ENCODE measurements at places on chromosomes 2 and 18.

DNA sequence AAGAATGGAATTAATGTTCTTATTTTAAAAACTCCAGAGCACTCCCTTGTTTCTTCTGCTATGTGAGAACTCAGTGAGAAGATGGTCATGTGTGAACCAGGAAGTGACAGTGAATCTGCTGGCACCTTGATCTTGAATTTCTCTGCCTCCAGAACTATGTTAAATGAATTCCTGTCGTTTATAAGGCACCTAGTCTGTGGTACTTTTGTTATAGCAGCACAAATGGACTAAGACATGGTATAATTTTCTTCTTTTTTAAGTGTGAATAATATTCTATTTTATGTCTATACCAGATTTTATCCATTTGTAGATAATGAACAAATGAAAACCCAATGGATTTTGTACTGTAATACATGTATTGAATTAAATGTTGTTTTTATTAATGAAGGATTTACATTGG lies 601.9 kb upstream of the REG3G start:
- no peak for DNase-seq

- no peak for DNase-seq
Observed at GRCh38 chr2:18645315-18645714, 55.9 kb upstream of the NT5C1B start.

- no peak for DNase-seq
Observed at GRCh38 chr18:7002107-7002506, 115.5 kb downstream of the LAMA1 start.

DNA sequence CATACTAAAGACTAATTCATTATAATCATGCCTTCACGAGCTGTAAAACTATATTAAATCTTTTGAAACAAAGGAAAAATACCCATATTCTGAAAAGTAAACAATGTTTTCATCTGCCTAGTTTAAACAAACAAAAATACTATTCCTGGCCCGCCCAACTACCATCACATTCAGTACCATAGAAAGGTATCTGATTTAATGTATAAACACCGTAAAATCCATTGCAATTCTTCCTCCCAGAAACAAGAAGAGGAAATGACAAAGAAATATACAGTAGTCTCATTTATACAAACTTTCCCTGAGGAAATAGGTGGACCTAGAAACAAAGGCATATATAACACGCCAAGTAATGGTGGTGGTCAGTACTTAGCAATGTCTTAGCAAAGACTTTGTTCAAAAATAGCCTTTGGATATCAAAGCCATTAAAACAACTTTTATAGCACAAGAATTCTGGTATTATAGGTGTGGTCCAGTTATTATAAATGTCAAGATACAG lies 71.2 kb downstream of the COBLL1 start:
- DNase-seq = no peak

GRCh38 chr2:237327175-237327950 lies 86.6 kb downstream of the COL6A3 start:
- DNase-seq = no peak

DNA sequence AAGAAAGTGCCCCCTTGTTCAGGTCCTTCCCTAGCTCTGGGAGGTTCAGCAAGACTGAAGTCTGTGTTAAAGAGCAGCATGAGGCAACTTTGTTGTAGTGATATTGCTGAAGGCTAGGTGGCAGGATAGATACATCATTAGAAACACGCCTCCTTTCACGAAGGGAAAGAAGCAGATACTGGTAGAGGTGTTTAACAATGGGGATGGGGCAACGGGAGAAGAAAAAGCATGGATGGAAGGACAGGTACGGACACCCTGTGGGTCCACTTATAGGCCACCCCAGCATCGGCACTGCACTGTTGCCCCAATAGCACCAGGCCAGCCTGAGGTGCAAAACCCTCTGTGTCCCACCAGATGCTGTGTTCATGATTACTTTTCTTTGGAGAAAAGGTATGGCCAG lies 3.5 kb upstream of the IGFBP5 start:
- no peak for DNase-seq

DNA sequence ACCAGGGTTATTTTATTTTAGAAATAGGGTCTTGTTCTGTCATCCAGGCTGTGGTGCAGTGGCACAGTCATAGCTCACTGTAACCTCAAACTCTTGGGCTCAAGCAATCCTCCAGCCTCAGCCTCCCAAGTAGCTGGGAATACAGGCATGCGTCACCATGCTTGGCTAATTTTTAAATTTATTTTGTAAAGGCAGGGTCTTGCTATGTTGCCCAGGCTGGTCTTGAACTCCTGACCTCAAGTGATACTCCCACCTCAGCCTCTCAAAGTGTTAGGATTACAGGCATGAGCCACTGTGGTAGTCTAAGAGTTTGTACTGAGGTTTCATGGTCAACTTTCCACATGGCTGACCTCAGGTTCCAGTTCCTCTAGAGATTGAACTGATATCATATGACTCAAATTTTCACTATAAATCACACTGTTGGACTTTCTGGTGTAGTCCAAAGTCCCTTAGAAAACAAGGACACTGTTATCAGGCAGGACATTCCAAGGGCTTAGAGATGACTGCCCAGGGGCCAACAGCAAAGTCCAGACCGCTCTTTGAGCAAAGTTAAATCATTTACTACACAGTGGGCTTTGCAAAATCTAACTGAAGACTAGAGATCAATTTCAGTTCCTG lies 82.0 kb upstream of the MEX3C start:
- DNase-seq = no peak

- no peak for DNase-seq
Observed at GRCh38 chr2:233402346-233402745, 48.1 kb downstream of the DGKD start.

DNA sequence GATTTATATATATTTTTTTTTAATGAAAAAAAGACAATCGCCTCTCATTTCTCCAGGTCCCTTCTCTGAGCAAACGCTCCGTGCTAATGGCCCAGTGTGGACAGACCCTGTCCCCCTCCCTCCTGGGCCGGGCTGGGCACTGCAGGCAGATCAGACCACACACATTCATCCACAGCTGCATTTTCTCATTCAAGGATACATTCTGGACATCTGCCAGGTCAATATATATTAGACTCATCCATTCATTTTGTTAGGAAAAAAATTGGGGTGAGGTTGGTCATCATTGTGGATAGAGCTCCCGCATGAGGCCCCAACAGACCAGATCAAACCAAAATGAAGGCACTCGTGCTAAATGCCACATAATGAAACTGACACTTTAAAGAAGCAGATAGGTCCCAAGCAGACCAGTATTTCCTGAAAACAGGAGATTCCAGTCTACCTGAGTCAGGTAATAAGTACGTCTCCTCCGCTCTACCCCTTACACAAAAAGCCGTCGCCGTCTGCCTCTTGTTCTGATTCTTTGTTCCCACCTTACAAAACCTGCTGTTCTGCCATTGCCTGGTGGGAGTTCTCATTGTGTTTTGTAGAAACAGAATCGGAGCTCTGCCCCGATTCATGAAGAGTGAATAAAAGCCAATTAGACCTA lies 15.4 kb upstream of the OTOS start:
- no peak for DNase-seq

DNA sequence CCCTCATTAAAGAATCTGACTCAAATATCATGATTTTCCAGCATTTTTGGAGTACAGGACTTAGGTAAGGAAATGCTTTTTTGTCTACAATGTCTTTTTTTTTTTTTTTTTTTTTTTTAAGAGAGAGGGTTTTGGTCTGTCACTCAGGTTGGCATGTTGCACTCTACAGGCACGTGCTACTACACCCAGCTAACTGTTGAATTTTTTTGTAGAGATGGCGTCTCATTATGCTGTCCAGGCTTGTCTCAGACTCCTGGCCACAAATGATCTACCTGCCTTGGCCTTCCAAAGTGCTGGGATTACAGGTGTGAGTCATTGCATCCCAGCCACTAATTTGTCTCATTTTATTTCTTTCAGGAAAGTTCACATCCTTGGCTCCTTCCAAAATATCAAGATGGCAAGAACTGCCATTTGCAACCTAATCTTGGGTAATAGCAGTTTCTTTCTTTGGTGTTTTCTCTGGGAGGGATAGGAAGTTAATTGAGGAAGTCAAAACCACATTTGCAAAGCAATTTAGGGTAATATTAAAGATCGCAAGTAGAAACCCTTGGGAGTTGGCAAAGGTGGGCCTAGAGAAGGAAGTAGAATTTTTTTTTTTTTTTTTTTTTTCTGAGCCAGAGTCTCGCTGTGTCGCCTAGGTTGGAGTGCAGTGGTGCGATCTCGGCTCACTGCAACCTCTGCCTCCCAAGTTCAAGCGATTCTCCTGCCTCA lies 15.5 kb downstream of the PNO1 start:
- DNase-seq = no peak

DNA sequence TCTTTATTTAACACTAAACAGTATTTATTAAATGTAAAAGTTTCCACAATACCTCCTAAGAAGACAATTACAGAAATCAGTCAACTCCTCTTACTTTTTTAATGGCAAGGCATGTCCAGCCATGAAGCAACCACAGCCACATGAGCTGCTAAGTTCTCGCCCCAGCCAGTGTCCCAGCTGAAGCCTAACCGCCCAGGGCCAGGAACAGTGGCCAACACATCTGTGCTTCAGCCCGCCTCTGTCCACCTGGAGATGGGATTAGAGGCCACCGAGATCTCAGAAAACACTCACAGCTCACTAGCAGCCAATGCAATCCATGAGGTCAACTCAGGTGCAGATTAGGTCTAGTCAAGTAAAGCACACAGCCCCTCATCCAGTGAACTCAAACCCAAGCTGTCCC lies 40.2 kb downstream of the PID1 start:
- DNase-seq = no peak

DNA sequence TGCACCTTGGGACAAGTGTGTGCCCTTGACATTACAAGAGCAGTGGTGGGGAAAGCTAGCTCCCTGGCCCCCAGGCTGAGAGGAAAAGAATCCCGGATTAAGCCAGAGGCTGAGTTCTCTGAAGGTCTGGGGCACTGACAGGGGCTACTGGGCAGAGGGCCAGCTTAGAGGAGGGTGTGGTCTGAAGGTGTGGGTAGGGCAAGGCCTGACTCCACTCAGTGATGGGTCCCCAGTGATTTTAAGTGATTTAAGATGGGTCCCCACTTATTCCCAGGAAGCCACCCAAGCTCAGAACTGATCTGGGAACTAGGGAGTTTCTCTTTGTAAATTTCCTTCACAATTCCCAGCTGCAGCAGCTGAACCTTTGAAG lies 8.8 kb downstream of the TMEM37 start:
- DNase-seq = no peak

GRCh38 chr2:63698786-63699548 lies 110.2 kb downstream of the MDH1 start:
- DNase-seq = no peak
